ENCODE measurements at places on chromosomes 1 and 21.

- DNase-seq = no peak
These were observed 289.1 kb upstream of the PLD5 start for GRCh38 chr1:242813490-242814091.

- no peak for DNase-seq
These were observed 131.5 kb downstream of the KCNJ6 start for GRCh38 chr21:37784591-37785318.

DNA sequence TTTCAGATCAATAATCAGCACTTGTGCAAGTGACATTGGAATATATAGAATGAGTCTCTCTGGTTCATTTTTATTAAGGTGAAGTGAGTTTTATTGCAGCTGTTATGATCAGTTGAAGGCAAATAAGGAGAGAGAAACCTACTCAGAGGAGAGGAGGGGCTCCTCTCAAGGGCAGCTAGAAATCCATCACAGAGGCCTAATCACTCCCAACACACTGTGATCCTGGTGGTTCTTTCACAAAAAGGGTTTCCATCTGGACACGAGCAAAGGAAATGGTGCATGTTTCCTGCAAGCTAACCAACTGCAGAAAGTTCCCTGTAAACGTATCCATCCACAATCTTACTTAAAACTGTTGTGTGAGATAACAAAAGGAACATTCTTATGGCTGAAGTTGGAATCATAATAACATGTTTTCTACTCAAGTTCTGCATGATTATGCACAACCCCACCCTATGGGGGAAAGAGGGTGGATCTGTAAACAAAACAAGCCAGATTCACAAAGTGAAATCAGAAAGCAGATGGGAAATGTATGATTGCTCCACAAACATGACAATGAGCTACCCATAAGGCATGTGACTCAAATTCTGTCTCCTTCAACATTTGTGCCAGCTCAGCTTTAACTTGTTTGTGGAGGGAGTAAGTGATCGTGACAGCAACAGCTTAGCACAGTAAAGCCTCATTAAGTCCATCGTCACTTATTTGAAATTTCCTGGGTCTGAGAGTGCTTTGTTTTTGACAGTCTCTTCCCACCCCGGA is 141.2 kb upstream of the ST6GALNAC5 start:
- DNase-seq = no peak

DNA sequence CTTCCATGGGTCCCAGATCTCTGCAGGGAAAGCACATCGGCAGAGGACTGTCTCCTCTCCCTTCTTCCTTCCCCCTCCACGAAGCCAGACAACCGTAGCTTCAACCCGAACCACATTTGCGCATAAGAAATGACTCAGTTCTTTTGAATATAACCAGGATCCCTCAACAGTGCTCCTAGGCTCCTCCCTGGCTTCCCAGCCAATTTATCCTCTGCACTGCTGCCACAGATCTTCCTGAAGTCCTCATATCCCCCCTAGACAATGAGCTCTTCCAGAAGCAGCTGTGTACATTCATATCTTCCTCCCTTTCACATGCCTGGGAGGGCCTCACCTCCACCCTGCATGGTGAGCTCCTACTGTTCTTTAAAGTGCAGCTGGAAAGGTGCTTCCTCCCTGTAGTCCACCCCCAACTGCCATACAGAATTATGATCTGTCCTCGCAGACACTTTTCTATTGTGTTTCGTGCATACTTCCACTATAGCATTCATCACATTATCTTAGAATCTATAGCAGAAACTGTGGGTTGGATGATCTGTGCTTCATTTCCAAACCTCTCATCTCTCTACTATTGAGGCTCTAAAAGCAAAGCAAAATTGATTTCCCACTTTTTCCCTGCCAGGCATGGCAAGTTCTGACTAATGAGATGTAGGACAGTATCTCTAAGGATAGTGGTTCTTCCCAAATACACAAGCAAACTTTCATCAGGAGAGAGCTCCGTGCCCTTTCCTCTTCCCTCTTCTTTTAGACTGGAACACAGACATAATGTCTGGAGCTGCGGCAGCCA is 179.3 kb upstream of the HMGB4 start:
- no peak for DNase-seq

- no peak for DNase-seq
These were observed 402.7 kb upstream of the DAB1 start for GRCh38 chr1:57826535-57826934.

All from dermis microvascular lymphatic vessel endothelial cell (primary cell).